Small intestine (tissue), 16 donors: ENCODE measurements at places on chromosomes 6 and 20.
A peak's percentile ranks its signal among the peaks of the same experiment; 100 is the strongest.

- no peak for DNase-seq
Measured at GRCh38 chr6:137282254-137282653, 63.1 kb upstream of the IFNGR1 start.

DNA sequence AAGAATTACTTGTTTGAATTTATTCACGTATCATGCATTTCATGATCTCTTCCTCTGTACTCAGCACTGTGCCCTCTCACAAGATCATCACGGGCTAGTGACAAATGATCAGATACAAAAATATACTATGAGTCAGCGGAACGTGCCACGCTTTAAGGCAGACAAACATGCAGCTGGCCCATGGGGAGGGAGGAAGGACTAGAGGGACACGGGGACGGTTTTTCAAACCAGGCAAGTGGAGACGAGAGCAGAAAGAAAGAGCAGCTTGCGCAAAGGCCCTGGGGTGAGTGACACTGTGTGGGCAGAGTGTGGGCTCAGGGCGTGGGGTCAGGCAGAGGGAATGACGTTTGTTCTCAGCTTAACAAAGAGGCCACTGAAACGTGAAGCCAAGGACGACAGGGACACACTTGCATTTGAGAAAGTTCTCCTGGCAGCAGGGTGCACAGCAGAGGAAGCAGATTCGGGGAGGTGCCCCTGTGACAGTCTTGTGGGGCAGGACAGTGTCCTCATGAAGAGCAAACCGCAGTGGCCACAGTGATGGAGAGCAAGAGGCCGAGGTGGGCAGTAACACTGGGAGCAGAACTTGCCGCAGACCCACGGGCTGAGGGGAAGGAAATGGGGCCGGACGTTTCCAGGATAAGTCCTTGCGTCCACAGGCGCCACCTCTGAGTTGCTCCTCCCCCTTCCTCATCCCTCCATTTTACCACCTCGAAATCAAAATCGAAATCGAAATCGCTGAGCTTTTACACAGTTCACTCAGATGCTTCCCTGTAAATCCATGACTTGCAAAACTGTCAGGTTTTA, 6.9 kb upstream of the RPS6KA2 start:
- no peak for DNase-seq

- no peak for DNase-seq
Measured at GRCh38 chr6:118085665-118086064, 178.6 kb downstream of the SLC35F1 start.

- DNase-seq, result peak; percentile 53
Measured at GRCh38 chr6:168637834-168638233, 196.8 kb downstream of the SMOC2 start.
